Stimulated activated CD4-positive, alpha-beta T cell treated with anti-CD3 and anti-CD28 coated beads, Interleukin-12 subunit alpha, Interleukin-12 subunit beta, amount 100 ng/mL, for 48 hours (primary cell): ENCODE measurements at places on chromosomes 2 and 18.

- DNase-seq = no peak
These were observed 346.5 kb downstream of the TGIF1 start for GRCh38 chr18:3796434-3796833.

- DNase-seq = no peak
These were observed 590 bp downstream of the EIF2B4 start for GRCh38 chr2:27369471-27370025.

- DNase-seq = peak; percentile 20
These were observed 98.7 kb downstream of the TCF4 start for GRCh38 chr18:55489034-55489986.

- no peak for DNase-seq
These were observed 1351.3 kb upstream of the CHAC2 start for GRCh38 chr2:52416340-52416739.

DNA sequence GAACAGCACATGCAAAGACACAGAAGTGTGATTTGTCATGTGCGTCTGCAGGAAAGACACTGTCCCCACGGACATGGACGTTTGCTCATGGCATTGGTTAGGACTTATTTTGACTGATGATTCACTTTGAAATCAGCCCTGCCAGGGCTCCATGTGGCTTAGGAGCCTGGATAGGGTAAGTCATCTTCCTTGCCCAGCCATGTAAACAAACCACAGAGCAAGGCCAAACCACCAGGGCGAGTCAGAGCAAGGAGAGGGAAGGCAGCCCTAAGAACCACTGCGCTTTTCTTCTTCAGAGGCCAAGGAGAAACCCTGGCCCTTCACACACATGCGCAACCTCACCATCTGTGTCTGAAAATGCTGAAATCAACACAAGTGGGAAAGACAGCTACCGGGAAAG lies 88.8 kb downstream of the GFPT1 start:
- no peak for DNase-seq

- no peak for DNase-seq
These were observed 7.3 kb upstream of the PELI1 start for GRCh38 chr2:64151476-64151875.

DNA sequence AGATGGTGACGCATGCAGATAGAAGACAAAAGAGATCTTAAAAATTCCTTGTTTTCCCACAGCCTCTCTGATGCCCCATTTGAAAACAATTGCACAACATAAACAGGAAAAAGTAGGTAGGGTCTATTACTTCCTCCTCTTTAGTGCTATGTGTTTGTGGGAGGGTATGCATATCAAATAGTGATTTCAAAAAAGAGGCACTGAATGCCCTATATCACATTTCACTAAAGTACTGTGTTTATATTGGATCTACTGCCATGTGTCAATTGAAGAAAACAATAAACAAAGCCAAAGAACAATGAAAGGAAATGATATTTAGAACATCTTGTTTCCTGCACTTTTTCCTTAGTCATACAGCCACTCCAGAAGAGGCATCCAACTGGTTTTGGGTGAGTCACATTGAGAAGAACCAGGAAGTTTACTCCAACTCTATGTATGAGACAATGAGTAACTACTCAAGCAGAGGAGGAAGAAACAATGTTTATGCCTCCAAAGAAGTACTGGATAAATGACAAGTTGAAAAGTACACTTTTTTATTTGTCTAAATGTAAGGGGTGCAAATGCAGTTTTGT lies 583.6 kb downstream of the FBXO15 start:
- no peak for DNase-seq

DNA sequence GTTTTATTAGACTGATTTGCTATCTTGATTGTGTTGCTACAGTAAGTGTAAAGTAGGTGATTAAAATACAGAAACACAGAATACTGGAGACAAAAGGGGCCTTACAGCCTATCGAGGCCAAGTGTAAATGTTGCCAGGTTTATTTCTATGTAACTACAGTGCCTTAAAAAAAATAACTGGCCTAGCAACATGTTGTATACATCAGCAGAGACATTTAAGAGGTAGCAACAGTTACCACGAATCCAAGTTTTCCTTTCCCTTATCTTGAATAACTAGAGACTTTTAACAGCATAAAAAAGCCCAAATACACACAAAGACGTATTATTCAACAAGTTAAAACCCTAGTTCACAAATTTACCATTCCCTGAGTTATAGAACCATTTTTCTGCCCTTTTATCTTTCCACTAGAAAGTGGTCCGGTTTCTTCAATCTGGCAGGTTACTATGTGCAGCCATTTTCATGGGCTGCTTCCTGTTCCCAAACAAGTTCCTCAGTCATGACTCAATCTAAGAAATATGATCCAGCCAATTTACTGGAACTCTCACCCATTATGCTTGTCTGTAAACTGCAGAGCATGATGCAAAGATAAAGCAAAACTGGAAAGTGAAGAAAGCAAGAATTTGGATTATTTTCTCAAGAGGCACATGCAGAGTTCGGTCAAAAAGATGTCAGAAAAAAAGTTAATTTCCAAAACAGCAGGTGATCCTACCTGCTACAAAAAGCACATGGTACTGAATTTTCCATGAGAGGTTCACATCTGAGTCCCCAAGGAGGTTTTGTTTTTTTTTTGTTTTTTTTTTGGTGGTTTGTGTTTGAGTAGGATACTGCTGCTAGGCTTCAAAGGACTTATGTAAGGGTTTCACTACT lies 22.2 kb downstream of the NFE2L2 start:
- DNase-seq = no peak

GRCh38 chr2:11915650-11916049 lies 169.2 kb downstream of the LPIN1 start:
- DNase-seq = no peak

DNA sequence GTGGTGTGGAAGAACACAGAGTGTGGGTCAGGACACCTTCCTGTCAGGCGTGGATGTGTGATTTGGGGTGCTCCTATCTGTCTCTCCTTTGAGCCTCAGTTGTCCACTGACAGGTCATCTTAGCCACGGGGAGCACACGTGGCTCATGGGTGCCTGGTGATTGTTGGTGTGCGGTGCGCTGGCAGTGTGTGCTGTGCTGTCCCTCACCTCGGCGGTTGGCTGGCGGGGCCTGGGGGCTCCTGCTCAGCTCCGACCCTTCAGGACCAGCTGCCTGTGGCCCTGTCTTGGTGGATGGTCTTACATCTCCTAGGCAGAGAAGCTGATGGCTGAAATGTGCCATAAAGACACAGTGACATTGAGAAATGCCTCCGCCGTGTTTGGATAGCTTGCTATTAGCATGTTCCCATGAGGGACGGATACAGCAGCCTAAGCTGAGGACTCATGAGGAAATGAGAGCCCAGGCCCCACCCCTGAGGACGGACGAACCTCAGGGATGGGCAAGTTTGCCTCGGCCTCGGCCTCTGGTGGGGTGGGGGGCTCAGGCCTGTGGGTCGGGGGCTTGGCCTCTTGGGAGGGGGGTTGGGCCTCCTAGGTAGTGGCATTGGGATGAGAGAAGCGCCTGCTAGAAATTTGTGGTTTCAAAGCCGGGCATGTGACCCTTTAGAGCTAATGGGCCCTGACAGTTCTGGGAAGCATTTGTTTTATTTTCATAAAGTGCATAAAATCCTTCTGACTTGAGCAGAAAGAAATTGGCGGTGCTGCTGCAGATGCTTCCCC lies 20.3 kb upstream of the ASB1 start:
- DNase-seq = no peak

- no peak for DNase-seq
These were observed 102.7 kb upstream of the SMAD2 start for GRCh38 chr18:48032876-48033789.

- no peak for DNase-seq
These were observed 4.5 kb downstream of the TMEM131 start for GRCh38 chr2:97991081-97991856.

GRCh38 chr18:59024829-59025228 lies 114.9 kb upstream of the SEC11C start:
- DNase-seq = no peak
